ENCODE measurements at places on chromosomes 3 and 15. TPM values are rescaled to one million over a fixed set of nuclear protein-coding genes. Genes with fewer than 3 reads are reported as not detected.

The ZMAT3 gene
- total RNA-seq: 37.8 TPM

The IL17RE gene
- total RNA-seq: 0.99 TPM

The ZNF660 gene
- 3.3 TPM for total RNA-seq

The FAM227B gene
- total RNA-seq: 9.7 TPM

The CYP1A2 gene
- total RNA-seq: not detected

The NCK1 gene
- total RNA-seq: 59.5 TPM

Data from fibroblast of lung (primary cell).